ENCODE measurements at places on chromosomes 1 and 21.

DNA sequence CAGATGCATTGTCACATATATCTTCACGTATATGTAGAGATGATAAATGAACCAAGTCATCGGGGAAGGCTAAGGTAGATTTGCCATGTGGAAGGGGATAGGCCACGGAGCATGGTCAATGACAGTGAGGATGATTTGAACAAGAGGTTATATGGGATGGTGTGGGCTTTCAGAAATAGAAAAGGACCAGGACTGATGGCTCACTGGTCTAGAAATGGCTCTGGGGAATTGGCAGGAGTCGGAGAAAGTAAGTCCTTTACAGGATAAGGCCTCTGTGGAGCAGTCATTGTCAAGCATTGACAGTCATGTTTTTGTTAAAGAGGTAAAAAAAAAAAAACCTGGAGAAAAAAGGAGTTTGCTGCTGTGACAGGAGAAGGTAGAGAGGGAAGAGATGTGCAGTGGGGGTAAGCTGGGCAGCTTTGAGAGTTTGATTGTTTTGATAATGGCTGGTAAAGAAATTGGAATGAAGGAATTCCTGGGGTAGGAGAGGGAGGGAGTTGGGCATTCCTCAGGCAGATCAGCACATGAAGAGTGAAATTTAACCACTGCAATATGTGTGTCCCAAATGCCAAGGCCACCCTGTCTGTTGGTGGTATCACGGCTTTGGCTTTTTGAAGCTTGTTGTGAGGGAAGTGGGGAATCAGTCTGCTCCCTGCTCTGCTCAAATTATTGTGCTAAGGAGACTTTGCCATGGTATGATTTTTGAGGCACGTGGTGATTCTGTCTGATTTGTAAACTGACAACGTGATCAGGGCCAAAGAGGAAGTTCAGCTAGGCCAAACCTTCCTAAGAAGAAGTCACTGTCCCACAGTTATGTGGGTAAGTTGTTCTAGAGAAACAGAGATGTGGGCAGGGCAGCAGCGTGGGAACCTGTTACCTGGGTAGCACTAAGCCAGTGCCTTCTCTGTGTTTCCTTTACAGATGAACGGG, 26.0 kb downstream of the MACF1 start:
- DNase-seq, result no peak

GRCh38 chr1:1063261-1063944, 10.7 kb downstream of the RNF223 start:
- no peak for DNase-seq

- no peak for DNase-seq
Observed at GRCh38 chr1:85322655-85323054, 46.2 kb upstream of the BCL10 start.

DNA sequence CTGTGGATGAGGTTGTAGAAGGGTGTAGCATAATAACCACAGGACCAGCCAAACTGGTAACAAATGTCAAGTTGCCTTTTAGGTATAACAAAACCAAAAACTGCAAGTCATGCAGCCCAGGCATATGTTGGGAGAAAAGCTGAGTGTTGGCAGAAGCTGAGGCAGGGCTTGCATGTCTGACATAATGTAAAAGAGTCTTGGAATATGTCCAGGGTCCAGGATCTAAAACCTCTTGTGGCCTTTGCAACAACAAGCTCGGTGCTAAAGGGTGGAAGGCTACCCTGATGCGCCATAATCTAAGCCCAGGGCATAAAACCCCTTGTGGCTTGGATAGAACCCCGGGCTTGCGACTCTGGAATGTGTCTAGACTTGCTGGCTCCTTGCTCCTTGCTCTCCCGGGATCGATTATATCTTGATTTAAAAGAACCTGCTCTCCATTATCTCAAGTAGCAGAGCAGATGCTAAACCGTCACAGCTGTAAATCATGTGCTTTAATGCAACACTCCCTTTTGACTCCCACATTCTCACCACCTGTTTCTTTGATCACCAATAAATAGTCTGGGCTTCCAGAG, 26.5 kb upstream of the SLC35A3 start:
- no peak for DNase-seq

- DNase-seq, result no peak
Observed at GRCh38 chr21:39911286-39912199, 44.3 kb downstream of the PCP4 start.

GRCh38 chr1:210239349-210240111, 6.9 kb downstream of the SERTAD4 start:
- DNase-seq, result no peak

DNA sequence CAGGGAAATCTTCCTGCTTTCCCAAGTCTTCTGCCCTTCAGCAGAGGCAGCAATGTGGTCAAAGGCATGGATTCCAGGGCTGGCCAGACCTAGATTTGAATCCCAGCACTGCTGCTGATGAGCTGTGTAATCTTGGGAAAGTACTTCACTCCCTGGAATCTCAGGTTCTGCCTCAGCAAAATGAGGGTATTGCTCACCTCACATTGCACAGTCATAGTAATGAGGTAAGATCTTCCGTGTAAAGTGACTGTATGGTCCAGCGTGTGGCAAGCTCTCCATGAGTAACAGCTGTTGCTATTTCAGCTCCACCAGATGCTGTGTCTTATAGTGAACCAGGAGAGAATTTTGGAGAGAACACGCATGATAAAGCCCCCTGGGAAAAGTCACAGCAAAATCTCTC, 56.1 kb upstream of the F3 start:
- no peak for DNase-seq

DNA sequence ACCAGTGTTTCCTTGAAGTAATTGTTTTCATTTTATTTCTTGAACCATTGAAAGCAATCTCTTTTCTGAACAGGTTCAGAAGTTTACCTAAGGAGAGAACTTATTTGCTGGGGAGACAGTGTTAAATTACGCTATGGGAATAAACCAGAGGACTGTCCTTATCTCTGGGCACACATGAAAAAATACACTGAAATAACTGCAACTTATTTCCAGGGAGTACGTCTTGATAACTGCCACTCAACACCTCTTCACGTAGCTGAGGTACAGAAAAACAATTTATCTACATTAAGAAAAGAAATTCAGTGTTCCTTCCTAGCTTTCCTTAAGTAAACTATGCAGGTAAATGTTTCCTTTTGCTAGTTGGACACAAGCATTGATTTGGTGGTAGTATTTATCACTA, 27.4 kb downstream of the AGL start:
- no peak for DNase-seq

DNA sequence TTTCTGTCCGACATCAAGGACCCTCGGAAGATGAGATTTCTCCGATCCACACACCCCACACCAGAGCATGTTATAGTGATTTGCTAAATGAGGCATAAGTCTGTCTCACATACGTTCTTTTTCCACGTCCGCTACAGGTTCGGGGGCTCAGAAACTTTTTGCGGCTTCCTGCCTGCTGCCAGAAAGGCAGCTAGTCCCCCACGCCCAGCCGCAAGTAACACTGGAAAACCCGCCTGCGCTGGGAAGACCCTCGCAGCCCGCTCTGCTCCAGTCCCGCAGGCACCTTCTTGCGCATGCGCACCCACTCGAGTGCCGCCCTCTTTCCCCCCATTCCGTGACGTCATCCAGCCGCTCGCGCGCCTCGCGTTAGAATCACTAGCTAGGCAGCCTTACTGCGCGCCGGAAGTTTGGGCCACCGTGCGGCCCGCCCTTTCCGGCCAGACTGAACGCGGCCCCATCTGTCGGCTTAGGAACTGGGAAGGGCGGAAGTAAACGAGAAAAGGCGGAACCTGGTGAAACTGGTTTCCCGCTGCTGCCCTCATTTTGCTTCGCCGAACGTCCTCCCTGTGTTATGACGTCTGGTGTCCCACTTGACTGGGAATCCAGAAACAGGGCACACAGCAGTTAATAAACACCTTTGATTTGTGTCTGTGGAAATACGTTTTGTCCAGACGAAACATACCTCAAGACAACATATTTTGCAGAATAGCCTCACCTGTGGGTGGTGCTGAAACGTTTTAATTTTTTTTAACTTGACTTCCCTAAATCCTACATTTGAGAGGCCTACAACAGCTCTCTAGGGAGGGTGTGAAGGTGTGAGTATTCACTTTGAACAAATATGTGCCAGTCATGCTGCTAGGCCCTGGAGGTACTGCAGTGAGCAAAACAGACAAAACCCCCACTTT, at the start of gene C1orf74:
TSS of gene C1orf74 (minus strand) at position 295 of the 905 bp plus-strand sequence. CDS start 925 bp downstream, outside the sequence.
- peak; percentile 96 for DNase-seq

DNA sequence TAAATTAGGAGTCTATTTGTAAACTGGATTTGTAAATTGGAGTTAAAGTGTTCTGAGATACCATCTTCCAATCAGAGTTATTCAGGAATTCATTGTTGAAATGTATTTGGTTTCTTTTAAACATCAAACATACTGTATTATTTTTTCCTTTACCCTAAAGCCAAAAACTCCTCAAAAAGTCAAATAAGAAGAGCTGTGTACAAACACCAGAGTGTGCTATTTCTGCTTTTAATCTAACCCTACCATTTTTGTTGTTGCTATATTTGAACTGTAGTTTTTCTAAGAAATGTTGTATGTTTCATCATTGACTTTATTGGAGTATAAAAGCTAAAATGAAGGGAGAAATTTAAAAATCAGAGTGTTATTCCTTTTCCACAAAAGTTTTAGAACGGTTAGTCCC, 35.8 kb downstream of the SLC30A7 start:
- DNase-seq, result no peak

- no peak for DNase-seq
Observed at GRCh38 chr21:36973986-36974850, 7.7 kb upstream of the HLCS start.

DNA sequence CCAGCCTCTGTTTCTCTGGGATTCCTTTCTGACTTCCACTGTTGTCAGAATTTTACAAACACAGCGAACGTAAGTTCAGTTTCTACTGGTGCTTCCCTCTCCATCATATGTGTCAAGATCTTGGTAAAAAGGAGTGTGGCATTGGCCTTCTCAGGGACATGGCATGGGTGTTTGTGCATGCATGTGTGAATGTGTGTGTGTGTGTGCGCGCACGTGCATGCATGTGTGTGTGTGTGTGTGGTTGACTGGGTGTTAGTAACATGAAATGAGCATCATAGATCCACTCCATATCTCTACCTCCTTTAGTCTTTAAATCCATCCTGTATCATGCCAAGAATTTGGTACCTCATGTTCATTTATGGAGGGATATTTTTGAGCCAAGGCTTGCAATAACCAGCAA, 411.3 kb downstream of the NPHP4 start:
- no peak for DNase-seq

- DNase-seq, result no peak
Observed at GRCh38 chr1:180503280-180503862, 994 bp upstream of the ACBD6 start.

DNA sequence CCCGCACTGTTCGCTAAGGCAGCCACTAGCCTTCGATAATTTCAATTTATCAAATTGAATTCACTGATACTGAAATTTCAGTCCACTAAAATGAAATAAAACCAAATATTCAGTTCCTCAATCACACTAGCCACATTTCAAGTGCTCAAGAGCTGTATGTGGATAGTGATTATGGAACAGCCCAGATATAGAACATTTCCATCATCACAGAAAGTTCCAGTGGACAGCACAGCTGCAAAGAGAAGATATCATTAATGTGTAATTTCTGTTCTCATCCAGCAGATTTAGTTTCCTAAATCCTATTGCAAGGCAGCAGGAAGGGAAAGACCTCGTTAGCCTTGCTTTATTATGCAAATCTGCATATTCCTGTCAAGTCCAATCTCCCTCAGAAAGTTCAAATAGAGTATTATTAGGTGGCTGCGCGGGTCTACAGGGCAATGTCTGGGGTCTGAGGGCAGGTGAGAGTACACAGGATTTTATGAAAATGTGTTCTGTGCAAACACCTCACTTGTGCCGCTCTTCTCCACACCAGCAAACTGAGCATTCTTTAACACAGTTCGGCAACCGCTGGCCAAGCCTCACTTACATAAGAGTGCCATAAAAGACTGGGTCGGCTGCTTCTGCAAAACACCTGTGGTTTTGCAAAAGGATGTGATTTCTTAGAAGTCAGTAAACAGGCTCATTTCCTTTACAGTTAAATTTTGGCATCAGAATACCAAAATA, 22.4 kb downstream of the CAPZB start:
- DNase-seq, result no peak

DNA sequence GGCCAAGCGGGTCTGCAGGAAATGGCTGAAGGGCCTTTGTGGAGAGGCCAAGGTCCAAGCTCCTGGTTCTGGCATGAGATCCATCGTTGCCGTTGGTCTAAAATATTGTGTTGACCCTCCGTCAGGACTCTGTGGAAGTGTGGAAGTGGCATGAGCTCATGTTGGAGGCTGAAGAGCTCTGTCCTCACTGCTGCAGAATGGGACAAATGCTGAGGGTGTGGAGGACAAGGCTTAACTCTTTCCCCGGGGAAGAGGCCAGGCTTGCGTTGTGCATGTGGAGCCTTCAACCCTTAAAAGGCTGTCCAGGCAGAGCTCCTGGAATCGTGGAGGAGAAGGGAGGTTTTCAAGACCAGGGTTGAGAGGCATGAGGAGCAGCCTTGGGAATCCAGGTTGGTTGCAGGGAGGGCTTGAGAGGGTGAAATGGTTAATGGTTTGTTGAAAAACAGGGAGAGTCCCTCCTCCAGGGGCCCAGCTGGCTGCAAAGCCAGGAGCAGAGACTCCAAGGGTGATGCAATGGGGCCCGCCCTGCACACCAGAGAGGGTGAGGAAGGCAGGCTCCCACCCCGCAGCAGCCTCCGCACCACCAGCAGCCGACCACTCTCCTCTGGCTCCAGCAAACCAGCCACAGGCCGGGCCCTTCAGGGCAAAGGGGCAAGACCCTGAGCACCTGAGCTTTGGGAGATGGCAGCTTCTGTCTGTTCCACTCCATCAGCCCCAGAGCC, 6.7 kb upstream of the AHCYL1 start:
- DNase-seq, result no peak

- DNase-seq, result no peak
Observed at GRCh38 chr1:110853135-110853534, 19.8 kb upstream of the CD53 start.

DNA sequence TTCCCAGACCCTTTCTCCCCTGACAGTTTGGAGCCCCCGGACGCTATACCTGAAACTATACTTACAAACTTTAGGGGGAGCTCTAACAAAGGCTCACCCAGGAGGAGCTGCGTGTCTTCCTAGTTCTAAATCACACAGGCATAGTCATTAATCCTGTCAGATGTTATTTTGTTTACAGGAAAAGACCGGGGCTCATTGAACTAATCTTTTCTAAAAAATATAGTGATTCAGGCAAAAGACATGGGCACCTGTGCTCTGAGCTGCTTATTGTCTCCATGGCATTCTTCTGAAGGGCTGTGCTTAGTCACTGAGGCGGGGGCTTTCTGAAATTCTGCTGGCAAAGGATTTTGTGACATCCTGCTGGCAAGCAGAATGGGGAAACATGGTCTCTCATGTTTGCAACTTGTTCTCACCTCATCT, 1577.0 kb downstream of the NCAM2 start:
- DNase-seq, result no peak

DNA sequence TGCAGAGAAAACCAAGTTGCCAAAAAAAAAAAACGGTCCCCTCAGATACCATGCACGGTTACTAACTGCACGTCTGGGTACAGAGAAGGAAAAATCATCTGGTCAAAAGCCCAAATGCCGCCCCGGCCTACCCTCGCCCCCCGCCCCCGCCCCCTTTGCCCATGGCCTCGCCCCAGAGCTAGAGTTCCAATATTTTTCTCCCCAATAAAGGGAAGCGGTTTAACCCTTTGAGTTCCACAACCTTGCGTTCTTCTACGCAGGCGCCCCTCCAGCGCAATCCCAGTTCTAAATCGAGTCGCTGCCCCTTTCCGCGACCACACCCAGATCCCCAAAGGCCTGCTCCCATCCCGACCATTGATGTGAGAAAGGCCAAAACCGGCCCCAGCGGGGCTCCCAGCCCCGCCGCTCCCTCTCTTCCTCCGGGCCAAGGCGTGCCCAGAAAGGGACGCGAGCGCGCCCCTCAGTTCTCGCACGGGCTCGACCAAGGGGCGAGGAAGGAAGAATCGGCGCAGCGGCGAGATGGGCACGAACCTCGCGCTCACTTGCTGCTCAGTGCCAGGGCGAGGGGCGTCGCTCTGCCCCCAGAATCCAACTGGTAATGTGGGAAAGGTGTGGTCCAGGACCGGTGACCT, 797 bp downstream of the WDR47 start:
- DNase-seq, result no peak
